Ovary (tissue), 10 donors: ENCODE measurements at places on chromosomes 13 and 19. TPM values are rescaled to one million over a fixed set of nuclear protein-coding genes. Genes with fewer than 3 reads are reported as not detected.

DNA sequence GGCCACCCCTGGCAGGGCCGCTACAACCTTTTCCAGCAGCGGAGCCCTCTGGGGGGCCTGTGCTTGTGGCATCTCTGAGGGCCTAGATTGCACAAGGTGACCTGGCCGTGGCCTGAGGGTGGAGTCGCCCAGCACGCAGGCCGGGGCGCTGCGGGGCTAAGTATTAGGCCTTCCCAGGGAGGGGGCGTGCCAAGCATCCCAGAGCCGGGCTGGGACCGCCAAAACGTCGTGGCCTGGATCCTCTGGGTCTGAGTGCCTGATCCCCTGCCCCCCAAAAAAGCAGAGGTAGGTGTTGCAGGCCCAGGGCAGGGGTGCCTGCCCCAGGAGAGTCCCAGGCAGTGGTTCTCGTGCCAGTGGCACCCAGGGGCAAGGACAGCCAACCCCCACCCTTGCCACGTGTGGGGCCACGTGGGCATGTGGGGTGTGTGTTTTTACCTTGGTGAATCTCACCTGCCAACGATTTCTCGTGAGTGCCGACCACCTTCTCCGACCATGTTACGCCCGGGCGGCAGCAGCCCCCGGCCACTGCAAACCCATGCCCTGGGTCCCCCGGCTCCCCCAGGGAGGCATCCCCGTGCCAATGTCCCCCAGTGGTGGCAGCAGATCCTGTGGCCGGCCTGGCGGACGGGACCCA lies 12.6 kb upstream of the GNA15 start:
- no peak overlapping the region for H3K4me3 ChIP-seq
- no peaks in the 10 kb centered on the region for H3K27me3 ChIP-seq
- H3K36me3 ChIP-seq, result no peaks in the 10 kb centered on the region
- peak; percentile 45 for DNase-seq

DNA sequence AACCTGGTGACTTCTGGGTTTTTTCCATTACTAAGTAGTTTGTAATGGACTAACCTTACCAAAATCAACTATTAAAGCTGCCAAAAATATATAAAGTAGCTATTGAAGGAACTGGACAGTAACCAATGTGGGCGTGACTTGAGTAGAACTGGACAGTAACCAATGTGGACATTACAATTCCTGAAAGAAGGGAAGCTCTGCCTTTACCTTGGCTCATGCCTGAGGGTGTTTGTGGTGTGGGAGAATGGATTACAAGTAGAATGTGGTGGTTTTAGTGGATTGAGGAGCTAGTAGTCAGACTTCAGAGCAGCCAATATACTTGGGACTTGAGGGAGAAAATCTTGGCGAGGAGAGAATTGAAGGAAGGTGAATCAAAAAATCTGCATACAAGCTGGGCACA lies 17.5 kb downstream of the LRRC63 start:
- H3K4me3 ChIP-seq, result no peak overlapping the region
- H3K36me3 ChIP-seq, result no peaks in the 10 kb centered on the region
- no peaks in the 10 kb centered on the region for H3K4me1 ChIP-seq
- no peaks in the 10 kb centered on the region for H3K27me3 ChIP-seq
- DNase-seq, result no peak
- H3K27ac ChIP-seq, result no peak overlapping the region

DNA sequence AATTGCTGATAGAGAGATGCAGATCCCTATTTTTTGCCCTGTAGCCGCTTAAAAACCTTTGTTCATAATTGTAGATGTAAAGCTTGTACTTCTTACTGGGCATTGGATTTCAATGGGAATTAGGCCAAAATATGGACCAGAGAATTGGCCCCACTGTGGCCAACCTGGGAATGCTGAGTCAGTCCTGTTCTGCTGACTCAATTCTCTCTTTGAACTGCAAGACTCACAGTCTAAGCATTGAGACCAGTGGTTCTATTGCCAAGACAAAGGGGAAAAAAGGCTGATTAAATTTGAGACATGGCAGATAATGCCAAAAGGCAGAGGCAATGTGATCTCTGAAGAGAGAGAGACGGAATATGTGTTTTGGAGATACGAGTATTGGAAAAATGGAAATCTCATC lies 72.5 kb upstream of the UBL3 start:
- DNase-seq, result no peak
- no peak overlapping the region for H3K4me3 ChIP-seq
- no peaks in the 10 kb centered on the region for H3K36me3 ChIP-seq
- H3K4me1 ChIP-seq, result peaks cover 17% of the 10 kb centered on the region

- H3K4me1 ChIP-seq, result peaks cover 2% of the 10 kb centered on the region
- no peak overlapping the region for H3K4me3 ChIP-seq
- H3K27me3 ChIP-seq, result no peaks in the 10 kb centered on the region
- DNase-seq, result no peak
- H3K27ac ChIP-seq, result no peak overlapping the region
Measured at GRCh38 chr13:74641586-74641985, 507.4 kb upstream of the KLF12 start.

- no peaks in the 10 kb centered on the region for H3K36me3 ChIP-seq
- H3K27me3 ChIP-seq, result no peaks in the 10 kb centered on the region
- H3K4me1 ChIP-seq, result no peaks in the 10 kb centered on the region
- no peak overlapping the region for H3K27ac ChIP-seq
Measured at GRCh38 chr13:59099182-59099974, 1064.3 kb downstream of the DIAPH3 start.

GRCh38 chr19:2015608-2015950 lies at the start of gene BTBD2:
BTBD2 (minus strand) TSS chr19:2015714; CDS start chr19:2015703, 11 bp downstream.
- DNase-seq, result peak; percentile 84
- no peaks in the 10 kb centered on the region for H3K36me3 ChIP-seq
- H3K4me1 ChIP-seq, result peaks cover 8% of the 10 kb centered on the region
- H3K27ac ChIP-seq, result peak within 1 kb of the TSS; percentile 60
- H3K27me3 ChIP-seq, result no peaks in the 10 kb centered on the region

- H3K4me1 ChIP-seq, result peaks cover 20% of the 10 kb centered on the region
- H3K27me3 ChIP-seq, result no peaks in the 10 kb centered on the region
- no peak overlapping the region for H3K27ac ChIP-seq
Measured at GRCh38 chr19:50728084-50728737, 5.0 kb downstream of the CLEC11A start.

DNA sequence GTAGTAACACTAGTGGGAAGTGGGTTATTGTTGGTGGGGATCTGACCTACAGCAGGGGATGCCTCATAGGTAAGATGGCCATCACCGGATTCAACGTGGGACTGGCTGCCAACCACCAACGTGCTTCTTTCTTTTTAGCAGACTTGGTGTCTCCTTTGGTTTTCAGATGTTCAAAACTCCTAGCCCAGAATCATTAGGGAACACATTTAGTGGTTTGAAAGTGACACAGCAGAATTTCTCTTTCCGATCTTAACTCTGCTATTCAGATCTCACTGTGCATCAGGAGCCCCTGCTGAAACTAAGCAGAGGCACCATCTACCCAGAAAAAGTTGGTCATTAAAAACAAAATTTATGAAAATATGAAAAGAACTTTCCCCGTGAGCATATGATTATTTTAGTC lies 36.7 kb upstream of the PCDH8 start:
- H3K4me1 ChIP-seq, result peaks cover 4% of the 10 kb centered on the region
- H3K27me3 ChIP-seq, result no peaks in the 10 kb centered on the region
- DNase-seq, result no peak
- H3K4me3 ChIP-seq, result no peak overlapping the region

- no peaks in the 10 kb centered on the region for H3K36me3 ChIP-seq
- peaks cover under 1% of the 10 kb centered on the region for H3K27me3 ChIP-seq
- no peak overlapping the region for H3K4me3 ChIP-seq
- no peak for DNase-seq
Measured at GRCh38 chr13:67574320-67575233, 344.4 kb upstream of the PCDH9 start.

DNA sequence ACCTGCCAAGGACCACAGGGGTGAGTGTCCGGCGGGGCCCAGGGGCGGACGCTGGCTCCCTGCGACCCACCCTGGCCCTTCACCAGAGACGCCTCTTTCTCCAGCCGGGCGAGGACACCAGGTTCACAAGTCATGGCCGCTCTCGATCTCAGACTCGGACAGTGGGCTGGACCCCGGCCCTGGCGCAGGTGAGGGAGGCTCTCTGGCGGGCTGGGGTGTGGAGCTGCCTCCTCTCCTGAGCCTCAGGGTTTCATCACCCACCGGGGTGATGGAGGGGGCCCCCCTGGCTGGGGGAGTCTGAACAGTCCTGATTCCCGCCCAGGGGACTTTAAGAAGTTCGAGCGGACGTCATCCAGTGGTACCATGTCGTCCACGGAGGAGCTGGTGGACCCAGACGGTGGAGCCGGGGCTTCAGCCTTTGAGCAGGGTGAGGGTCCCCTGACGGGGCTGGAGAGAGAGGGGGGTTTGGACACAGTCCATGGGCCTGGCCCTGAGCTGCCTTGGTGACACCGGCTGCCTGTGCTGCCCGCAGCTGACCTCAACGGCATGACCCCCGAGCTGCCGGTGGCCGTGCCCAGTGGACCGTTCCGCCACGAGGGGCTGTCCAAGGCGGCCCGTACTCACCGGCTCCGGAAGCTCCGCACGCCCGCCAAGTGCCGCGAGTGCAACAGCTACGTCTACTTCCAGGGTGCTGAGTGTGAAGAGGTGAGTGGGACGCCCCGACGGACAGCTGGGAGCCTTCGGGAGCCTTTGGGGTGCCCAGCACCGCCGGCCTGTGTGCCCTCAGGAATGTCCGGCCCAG lies 13.6 kb downstream of the ARHGAP45 start:
- no peak for DNase-seq
- H3K4me3 ChIP-seq, result no peak overlapping the region
- no peak overlapping the region for H3K27ac ChIP-seq
- peaks cover 4% of the 10 kb centered on the region for H3K4me1 ChIP-seq

DNA sequence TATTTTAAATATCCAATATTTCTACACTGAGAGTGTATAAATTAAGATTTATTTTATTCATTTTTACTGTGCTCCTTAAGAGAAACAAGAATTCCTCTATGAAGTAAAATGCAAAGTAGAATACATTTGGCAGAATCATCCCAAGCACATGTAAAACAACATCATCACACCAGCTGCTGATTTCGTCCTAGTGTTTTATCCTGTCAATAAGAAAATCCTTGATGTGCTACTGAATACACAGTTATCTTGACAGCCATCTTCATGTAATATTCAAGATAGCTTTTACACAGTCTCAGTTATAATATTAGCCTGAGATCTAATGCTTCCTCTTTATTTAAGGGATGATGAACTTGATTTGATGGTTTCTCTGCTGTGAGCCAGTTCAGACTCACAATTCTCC lies 282.4 kb downstream of the MZT1 start:
- no peaks in the 10 kb centered on the region for H3K4me1 ChIP-seq
- no peak overlapping the region for H3K4me3 ChIP-seq
- no peak overlapping the region for H3K27ac ChIP-seq
- no peaks in the 10 kb centered on the region for H3K36me3 ChIP-seq

DNA sequence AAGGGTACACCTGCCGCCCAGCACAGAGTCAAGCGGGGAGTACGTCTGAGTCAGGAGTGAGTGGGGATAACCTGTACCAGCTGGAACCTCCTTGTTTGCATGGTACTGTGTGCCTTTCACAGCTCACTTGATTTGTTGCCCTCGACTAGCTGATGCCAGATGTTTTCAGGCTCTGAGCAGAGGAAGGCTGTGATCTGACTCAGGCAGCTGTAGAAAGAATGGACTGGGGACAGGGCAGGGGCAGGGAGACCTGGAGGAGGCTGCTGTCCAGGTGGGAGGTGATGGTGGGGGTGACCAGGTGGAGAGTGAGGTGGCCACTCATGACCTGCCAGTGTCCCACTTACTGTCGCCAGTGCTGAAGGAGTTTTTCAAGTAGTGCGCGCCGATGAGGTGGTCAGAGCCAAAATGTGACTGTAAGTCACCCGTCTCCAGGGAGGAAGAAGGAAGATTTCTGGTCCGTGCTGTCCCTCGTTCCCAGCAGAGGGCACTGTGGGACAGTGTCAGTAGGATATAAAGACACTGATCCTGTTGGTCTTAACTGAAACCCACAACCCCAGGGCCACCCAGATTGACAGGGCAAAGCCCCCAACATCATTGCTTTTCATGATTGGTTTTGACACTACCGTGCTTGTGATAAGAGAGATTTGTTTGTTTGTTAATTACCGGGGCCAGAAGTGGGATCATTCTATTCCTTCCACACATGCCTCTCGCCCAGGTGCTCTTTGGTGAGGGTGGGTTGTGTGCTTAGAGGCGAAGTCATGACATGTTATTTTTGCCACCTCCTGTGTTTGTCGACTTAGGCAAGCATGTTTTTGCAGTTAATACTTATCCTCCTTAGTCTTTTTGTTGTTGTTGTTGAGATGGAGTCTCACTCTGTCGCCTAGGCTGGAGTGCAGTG lies 128.4 kb downstream of the DPF1 start:
- H3K27me3 ChIP-seq, result no peaks in the 10 kb centered on the region
- no peaks in the 10 kb centered on the region for H3K36me3 ChIP-seq
- no peak overlapping the region for H3K4me3 ChIP-seq

- no peak overlapping the region for H3K4me3 ChIP-seq
- no peaks in the 10 kb centered on the region for H3K4me1 ChIP-seq
- H3K36me3 ChIP-seq, result no peaks in the 10 kb centered on the region
- DNase-seq, result no peak
- no peaks in the 10 kb centered on the region for H3K27me3 ChIP-seq
Measured at GRCh38 chr19:54644056-54644455, 13.8 kb downstream of the LILRB1 start.

GRCh38 chr19:944171-944567 lies 18.3 kb downstream of the ARID3A start:
- H3K4me1 ChIP-seq, result peaks cover 12% of the 10 kb centered on the region
- no peak overlapping the region for H3K27ac ChIP-seq
- H3K4me3 ChIP-seq, result no peak overlapping the region
- peak; percentile 89 for DNase-seq
- H3K27me3 ChIP-seq, result no peaks in the 10 kb centered on the region

- H3K36me3 ChIP-seq, result no peaks in the 10 kb centered on the region
- DNase-seq, result no peak
- H3K4me1 ChIP-seq, result no peaks in the 10 kb centered on the region
- no peaks in the 10 kb centered on the region for H3K27me3 ChIP-seq
- no peak overlapping the region for H3K27ac ChIP-seq
- no peak overlapping the region for H3K4me3 ChIP-seq
Measured at GRCh38 chr19:52331757-52332156, 4.3 kb upstream of the ZNF610 start.

DNA sequence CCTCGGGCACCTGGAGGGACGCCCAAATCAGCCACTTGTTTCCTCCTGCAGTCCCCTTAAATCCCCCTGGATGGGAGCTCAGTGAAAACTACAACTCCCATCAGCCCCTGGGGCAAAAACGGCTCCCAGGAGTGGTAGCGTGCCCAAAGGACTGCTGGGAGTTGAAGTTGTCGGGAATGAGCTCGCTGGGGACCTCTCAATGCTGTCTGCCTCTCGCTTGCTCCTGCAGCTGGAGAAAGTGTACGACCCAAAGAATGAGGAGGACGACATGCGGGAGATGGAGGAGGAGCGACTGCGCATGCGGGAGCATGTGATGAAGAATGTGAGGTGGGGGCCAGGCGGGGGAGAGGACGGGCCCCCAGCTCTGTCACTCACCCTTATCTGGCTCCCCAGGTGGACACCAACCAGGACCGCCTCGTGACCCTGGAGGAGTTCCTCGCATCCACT lies 14.7 kb upstream of the DHDH start:
- H3K4me3 ChIP-seq, result no peak overlapping the region
- H3K36me3 ChIP-seq, result no peaks in the 10 kb centered on the region
- DNase-seq, result no peak
- H3K4me1 ChIP-seq, result no peaks in the 10 kb centered on the region

Gene SLC17A7
- 0.15 TPM for total RNA-seq

Gene FGF22
- total RNA-seq, result 0.23 TPM

Gene ENOX1
- 7.6 TPM for total RNA-seq

Gene CD177
- total RNA-seq, result not detected

Gene PNMA8B
- 3.2 TPM for total RNA-seq

Gene FPR3
- 3.5 TPM for total RNA-seq

Gene ADGRE2
- total RNA-seq, result 1.1 TPM

Gene WDR62
- 0.80 TPM for total RNA-seq

Gene ZNF284
- total RNA-seq, result 2.1 TPM

Gene TMEM221
- total RNA-seq, result 7.5 TPM
